ENCODE measurements at places on chromosomes 6 and 20.

DNA sequence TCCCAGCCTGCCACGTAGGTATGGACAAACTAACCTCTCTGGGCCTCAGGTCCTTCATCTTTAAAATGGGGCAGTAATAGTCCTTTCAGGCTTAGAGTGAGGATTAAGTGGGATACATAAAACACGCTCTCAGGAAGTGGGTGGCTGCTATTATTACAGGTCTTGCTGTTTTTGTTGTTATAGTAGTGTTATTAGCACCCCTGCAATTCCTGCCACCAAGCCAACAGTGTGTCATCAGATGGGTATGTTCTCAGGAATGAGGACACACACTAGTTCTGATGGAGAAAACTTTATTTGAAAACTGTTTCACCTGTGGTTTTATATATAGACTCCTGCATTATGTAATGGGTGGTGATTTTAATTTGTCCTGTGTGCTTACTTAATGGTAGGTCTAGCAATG lies 131.7 kb downstream of the LRRC1 start:
- no peak for DNase-seq

DNA sequence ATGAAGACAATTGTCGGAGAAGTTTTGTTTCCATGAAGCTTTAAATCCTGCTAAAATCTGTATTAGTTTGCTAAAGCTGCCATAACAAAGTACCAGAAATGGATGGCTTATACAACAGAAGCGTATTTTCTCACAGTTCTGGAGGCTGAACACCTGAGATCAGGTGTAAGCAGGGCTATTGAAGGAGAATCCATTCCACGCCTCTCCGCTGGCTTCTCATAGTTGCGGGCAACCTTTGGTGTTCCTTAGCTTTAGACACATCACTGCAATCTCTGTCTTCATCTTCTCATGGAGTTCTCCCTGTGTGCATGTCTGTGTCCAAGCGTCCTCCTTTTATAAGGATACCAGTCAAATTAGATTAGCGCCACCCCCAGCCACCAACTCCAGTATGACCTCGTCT lies 159.9 kb upstream of the CDYL start:
- DNase-seq, result no peak

GRCh38 chr6:37078814-37079213 lies 73.4 kb downstream of the FGD2 start:
- no peak for DNase-seq

- no peak for DNase-seq
Measured at GRCh38 chr20:15565786-15566185, 1007.5 kb downstream of the KIF16B start.

- no peak for DNase-seq
Measured at GRCh38 chr6:107192830-107193229, 77.5 kb upstream of the BEND3 start.

GRCh38 chr6:137995371-137995770 lies 111.8 kb downstream of the PERP start:
- DNase-seq, result no peak
